ENCODE measurements at places on chromosomes 13 and 19.

GRCh38 chr19:53333066-53333462, 485 bp upstream of the ZNF845 start:
- peak; percentile 18 for ATAC-seq

DNA sequence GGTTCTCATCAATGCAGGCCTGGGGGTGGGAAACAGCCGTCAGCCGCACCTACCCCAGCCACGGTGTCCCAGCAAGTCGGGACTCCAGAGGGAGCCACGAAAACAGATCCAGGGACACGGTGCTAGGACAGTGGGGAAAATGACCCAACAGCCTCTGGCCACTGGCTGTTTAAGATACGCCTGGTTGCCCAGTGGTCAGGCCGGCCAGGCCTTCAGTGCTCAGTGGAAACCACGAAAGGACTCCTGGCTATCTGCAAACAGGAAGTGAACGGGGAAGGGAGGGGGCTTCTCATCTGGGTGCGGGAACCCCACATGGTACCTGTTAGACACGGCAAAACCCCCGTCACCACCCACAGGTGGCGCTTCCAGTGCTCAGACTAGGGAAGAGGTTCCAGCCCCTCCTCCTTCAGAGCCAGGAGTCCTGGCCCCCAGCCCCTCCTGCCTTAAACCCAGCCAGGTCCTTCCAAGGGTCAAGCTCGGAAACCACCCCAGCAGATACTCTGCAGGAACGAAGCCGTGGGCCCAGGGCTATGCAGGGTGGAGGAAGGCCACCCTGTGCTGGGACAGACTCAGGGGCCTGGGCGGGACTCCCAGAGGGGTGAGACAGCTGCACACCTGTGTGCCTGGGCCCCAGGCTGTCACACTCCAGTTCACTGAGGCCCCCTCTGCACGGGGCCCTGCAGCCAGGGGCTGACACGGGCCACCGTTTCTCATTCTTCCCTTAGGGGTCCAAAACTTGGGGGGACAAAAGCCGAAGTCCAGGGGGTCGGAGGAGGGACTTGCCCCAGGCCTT, 4.5 kb downstream of the PPP1R12C start:
- no peak for ATAC-seq

GRCh38 chr13:110116072-110116487, 190.9 kb downstream of the COL4A1 start:
- no peak for ATAC-seq

DNA sequence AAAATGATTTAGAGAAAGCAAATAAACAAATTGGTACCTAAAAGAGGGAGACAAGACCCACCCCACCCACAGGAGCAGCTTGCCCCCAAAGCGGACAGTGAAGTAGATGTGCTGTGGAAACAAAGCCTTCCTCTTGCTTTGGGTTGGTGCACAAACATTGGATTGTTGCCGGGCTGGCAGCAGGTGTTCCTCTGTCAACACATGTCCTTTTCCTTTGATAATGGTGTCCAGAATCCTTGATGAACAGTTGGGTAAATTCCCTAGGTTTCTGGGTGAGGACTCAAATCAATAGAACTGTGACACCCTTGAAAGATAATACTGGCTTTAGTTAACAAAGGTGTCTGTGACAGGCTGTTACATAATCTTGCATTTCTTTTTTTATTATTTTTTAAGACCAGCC, 311.8 kb downstream of the SPRY2 start:
- ATAC-seq: no peak
